ENCODE measurements at places on chromosomes 16 and 17.

DNA sequence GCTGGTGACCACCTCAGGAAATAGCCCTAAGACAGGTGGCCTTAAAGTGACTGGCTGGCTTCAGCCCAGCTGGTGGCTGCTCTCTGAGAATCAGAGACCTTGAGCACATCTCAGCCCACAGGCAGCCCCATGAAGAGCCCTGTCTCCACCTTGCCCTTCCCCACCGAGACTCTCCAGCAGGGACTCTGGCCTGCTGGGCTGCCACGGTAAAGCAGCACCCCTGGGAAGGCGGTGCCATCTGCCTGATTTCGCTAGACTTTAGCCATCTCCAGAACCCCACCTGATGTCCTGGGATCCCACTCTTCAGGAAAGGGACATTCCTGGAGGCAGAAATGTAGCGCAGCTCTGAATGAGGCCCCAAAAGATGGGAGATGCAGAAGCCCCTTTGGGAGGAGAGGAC, 45.2 kb upstream of the LGALS9 start:
- H3K4me3 ChIP-seq, result no peak overlapping the region
- no peak for DNase-seq
- peaks cover 16% of the 10 kb centered on the region for H3K36me3 ChIP-seq
- no peaks in the 10 kb centered on the region for H3K27me3 ChIP-seq

GRCh38 chr17:39080421-39081078, 70.9 kb downstream of the PLXDC1 start:
- H3K4me1 ChIP-seq, result peaks cover 20% of the 10 kb centered on the region
- no peaks in the 10 kb centered on the region for H3K36me3 ChIP-seq
- no peak overlapping the region for H3K27ac ChIP-seq
- DNase-seq, result peak; percentile 47
- H3K4me3 ChIP-seq, result no peak overlapping the region

- no peak overlapping the region for H3K4me3 ChIP-seq
- no peak for DNase-seq
- H3K27me3 ChIP-seq, result no peaks in the 10 kb centered on the region
- H3K4me1 ChIP-seq, result peaks cover 4% of the 10 kb centered on the region
These were observed 48.4 kb downstream of the CENPV start for GRCh38 chr17:16304830-16305229.

- no peak overlapping the region for H3K27ac ChIP-seq
- peaks cover 6% of the 10 kb centered on the region for H3K4me1 ChIP-seq
- H3K27me3 ChIP-seq, result no peaks in the 10 kb centered on the region
- DNase-seq, result no peak
- no peaks in the 10 kb centered on the region for H3K36me3 ChIP-seq
These were observed 20.6 kb downstream of the RTN4RL1 start for GRCh38 chr17:2004435-2004952.

DNA sequence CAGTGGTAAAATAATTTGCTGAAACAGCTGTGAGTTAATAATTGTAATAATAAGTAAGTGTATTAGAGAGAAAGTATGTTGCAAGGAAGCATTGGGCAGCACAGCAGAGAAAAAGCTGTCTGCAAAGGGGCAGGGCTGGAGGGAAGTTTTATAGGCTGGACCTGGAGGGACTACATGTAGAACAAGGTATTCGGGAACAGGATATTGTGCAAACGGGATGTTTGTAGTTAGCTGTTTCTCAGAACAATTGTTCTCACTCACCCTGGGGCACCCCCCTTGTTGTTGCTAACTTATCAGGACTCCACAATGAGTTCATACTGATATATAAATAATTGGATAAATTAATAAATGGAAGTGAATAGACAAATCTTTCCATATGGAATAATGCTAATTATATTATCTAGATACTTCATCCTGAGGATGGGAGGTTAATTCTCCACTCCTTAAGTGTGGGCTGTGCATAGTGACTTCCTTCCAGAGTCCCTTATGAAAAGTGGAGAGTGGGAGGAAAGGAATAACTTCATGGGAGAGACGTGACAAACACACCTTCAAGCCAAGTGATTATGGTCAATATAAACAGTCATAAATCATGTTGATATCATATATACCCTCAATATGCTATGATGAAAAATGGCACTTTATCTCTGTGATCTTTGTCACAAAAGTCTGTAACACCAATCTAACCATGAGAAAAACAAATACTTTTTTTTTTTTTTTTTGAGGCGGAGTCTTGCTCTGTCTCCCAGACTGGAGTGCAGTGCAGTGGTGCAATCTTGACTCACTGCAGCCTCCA, 85.4 kb downstream of the PPM1E start:
- H3K4me1 ChIP-seq, result no peaks in the 10 kb centered on the region
- no peaks in the 10 kb centered on the region for H3K36me3 ChIP-seq
- H3K27me3 ChIP-seq, result no peaks in the 10 kb centered on the region
- no peak overlapping the region for H3K27ac ChIP-seq
- DNase-seq, result no peak

DNA sequence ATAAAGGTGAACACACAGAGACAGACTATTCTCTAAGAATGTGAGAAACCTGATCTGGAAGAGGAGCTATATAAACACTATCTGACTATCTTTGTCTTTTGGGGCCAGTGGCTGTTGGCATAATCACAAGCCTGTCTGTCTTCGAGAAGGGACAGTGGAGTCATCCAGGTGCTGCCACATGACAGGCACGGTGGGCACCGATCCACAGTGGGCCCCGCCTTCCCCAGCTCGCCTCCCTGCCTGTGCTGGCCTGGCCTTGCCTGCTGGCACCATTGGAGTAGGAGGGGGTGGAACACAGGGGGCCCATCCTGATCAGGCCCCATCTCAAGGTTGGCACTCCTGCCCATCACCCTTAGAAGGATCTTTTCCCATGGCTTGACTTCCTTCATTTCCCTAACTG, 112.8 kb downstream of the CCDC182 start:
- no peak for DNase-seq
- no peak overlapping the region for H3K27ac ChIP-seq
- no peak overlapping the region for H3K4me3 ChIP-seq

DNA sequence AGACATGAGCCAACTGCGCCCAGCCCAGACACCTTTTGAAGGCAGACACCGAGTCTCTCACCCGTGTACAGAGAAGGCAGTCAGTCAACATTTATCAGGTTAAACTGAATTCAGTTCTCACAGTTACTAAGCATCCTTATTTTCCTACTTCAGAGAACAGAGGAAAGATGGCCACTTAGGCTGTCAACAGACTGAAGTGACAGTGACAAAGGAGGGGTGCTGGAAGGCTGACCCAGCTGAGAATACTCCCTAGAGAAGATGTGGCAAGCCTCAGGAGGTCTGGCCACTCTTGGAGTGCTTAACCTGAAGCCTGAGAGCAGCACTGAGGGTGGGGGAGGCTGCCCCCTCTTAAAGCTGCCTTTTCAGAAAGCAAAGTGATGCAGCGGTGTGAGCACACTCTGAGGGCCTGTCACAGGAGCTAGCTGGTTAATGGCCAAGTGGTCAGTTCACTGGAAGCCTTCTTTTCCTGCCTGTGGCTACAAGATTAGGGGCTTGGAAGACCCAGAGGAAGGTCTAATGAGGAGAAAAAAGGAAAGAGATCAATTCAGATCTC, 51.0 kb upstream of the SREBF1 start:
- H3K4me1 ChIP-seq, result peaks cover 2% of the 10 kb centered on the region
- no peak for DNase-seq
- no peak overlapping the region for H3K27ac ChIP-seq
- no peak overlapping the region for H3K4me3 ChIP-seq
- H3K36me3 ChIP-seq, result peaks cover 6% of the 10 kb centered on the region

GRCh38 chr16:48810803-48811453, 200.9 kb upstream of the N4BP1 start:
- peaks cover 9% of the 10 kb centered on the region for H3K27me3 ChIP-seq
- H3K4me3 ChIP-seq, result no peak overlapping the region
- no peaks in the 10 kb centered on the region for H3K36me3 ChIP-seq
- no peak for DNase-seq
- H3K4me1 ChIP-seq, result no peaks in the 10 kb centered on the region

GRCh38 chr16:35255186-35255803, 1795.9 kb downstream of the TP53TG3F start:
- no peak overlapping the region for H3K4me3 ChIP-seq
- no peak overlapping the region for H3K27ac ChIP-seq
- no peak for DNase-seq

DNA sequence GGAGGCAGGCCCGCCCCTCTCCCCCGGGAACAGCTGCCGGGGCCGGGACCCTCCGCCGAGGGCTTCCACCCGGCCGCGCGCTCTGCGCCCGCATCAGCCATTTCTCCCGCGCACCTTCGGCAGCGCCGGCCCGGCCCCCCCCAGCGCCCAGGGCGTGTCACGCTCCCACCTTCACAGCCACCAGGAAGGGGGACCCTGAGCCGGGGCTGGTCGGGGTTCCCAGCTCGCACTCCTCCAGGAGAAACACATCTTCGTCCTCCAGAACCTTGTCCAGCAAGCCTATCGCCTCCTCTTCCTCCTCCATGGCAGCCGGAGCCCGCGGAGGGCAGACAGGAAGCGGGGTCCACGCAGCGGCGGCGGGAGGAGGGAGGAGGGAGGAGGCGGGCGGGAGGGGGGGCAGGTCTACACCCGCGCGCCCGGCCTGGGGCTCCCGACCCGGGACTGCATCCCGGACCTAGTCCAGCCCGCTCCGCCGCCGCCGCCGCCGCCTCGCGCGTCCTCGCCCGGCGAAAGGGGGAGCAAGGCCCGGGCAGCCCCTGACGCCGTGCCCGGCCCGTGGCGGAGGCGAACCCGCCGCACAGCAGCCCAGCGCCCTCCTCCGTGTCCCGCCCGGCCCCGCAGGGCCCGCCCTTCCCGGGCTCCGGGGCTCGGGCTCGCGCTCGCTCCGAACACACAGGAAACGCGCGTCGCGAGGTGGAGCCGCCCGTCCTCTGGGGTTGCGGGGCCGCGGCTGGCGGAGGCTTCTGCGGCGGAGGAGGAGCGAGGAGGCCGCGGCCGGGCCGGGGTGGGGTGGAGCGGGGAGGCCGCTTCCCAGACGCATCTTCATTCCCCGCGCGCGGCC, 70.8 kb downstream of the ABR start:
- no peaks in the 10 kb centered on the region for H3K27me3 ChIP-seq
- peaks cover 37% of the 10 kb centered on the region for H3K4me1 ChIP-seq
- DNase-seq, result peak; percentile 29
- peak overlapping the region; percentile 58 for H3K27ac ChIP-seq
- peak overlapping the region; percentile 66 for H3K4me3 ChIP-seq
- no peaks in the 10 kb centered on the region for H3K36me3 ChIP-seq

GRCh38 chr17:69539781-69540319, 125.4 kb downstream of the MAP2K6 start:
- peak overlapping the region; percentile 37 for H3K4me3 ChIP-seq
- H3K27ac ChIP-seq, result peak overlapping the region; percentile 81
- no peaks in the 10 kb centered on the region for H3K36me3 ChIP-seq
- peak; percentile 94 for DNase-seq

- DNase-seq, result no peak
- H3K27me3 ChIP-seq, result peaks cover 8% of the 10 kb centered on the region
- H3K27ac ChIP-seq, result no peak overlapping the region
These were observed 61.1 kb downstream of the PECAM1 start for GRCh38 chr17:64329588-64329987.

Measured in astrocyte (in vitro differentiated cells and primary cell).